ENCODE measurements at places on chromosomes 4 and X.

GRCh38 chrX:13015536-13016236 is 28.7 kb downstream of the FAM9C start:
- no peak for DNase-seq

DNA sequence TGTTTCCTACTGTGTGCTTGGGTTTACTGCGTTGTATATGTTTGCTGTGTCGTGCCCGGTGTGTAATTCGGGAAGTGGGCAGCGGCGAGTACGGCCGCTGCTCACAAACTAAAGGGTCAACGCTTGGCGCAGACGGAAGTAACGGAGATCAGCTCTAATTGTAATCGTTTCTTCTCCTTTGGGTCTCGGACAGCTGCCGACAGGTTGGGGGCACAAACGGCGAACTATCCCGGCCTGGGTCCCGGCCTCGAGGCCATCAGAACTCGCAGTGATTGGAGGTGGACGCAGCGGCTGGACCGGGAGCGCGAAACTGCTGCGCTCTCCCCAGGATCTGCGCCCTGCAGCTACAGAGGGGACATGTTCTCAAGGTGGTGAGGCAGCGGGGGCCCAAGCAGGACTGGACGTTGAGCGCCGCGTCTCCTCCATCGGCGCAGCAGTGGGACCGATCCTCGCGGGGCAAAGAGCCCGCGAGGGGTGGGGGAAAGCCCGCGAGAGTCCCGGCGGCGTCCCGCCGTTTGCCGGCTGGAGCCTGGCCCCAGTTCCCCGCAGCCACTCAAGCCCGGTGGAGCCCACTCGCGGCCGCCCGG is 516 bp upstream of the ZIC3 start:
- no peak for DNase-seq

DNA sequence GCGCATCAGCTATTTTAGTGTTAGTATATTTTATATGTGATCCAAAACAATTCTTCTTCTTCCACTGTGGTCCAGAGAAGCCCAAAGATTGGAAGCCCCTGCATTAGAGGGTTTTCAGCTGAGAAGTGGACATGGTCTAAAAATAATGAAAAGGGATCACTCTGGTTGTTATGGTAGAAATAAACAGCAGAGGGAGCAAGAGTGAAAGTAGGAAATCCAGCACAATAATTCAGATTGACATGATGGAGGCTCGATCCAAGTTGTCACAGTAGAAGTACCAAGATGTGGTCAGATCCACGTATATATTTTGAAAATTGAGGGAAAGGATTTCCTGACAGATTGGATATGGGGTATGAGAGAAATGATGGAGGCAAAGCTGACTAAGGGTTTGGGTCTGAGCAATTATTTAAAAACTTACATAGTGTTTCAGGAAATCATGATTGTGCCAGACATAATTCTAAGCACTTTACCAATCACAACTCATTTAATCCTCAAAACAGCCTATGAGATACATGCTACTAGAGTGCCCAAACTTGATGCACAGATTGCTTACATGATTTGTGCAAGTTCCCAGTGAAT is 17.0 kb upstream of the TMEM144 start:
- no peak for DNase-seq

DNA sequence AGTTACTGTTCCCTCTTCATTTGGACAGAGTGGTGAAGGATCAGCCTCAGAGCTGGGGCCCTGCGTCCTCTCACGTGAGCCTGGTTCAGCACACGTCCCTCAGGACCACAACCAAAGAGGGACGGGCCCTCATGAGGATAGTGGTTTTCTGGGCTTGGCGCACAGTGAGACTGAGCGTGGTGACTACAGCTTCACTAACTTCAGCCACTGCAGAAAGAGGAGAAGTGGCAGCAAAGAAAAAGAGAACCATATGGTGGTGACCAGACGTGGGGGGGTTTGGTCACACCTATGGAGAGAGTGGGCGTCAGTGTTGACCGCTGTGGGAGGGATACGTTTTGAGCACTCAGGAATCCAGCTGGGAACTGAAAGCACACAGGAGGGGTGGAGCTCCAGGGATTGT is 21.8 kb upstream of the TNIP3 start:
- no peak for DNase-seq

- no peak for DNase-seq
Observed at GRCh38 chr4:146369446-146369845, 152.3 kb downstream of the SLC10A7 start.

DNA sequence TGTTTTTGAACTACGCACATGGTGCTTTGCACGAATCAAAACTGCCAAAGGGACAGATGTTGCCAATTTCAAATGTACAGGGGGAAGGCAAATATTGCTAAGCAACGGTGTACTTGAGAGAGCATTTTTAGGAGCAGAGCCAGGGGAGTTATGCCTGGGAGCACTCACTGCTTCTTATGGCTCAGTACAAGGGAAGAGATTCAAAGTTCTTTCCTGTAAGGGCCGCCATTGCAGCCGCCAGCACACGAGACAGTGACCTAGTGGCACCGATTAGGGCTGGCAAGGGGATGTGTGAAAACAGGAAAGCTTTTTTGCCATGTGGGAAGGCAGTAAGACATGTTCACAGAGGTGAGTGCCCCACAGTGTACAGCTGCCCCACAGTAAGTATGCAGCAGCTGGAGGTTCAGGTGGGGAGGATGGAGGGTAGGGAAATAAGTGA is 133.8 kb downstream of the AFF1 start:
- no peak for DNase-seq

GRCh38 chr4:110610940-110611831 is 11.7 kb downstream of the PITX2 start:
- DNase-seq = no peak

DNA sequence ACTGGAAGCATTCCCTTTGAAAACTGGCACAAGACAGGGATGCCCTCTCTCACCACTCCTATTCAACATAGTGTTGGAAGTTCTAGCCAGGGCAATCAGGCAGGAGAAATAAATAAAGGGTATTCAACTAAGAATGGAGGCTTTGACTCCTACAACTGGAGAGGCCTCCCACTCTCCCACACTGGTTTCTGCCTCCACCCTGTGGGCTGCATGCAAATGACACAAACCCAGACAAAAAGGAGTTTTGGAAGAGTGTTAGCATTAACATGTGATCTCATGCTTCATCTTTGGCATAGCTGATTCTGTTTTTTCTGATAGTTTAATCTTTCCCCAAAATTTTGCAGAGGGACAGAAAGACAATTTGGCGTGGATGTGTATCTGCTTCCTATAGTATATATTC is 80.8 kb upstream of the IQCM start:
- no peak for DNase-seq

GRCh38 chr4:123671636-123672404 is 275.2 kb downstream of the SPRY1 start:
- peak; percentile 61 for DNase-seq

GRCh38 chr4:65825116-65825753 is 154.9 kb upstream of the EPHA5 start:
- no peak for DNase-seq

GRCh38 chr4:163878336-163879121 is 384.0 kb downstream of the TMA16 start:
- DNase-seq = no peak

DNA sequence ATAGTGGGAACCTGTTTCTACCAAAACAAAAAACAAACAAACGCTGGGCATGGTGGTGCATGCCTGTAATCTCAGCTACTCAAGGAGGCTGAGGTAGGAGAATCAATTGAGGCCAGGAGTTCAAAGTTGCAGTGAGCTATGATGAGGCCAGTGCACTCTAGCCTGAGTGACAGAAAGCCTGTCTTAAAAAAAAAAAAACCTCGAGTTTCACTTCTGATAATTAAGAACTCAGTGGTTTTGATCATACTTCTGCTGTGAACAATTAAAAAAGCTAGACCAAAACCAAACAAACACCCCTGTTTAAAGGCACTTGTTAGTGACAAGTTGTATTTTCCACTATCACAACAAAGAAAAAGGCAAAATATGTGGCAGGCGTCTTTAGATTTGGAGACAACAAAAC is 15.0 kb upstream of the UBE2D3 start:
- DNase-seq = no peak

- DNase-seq = no peak
Observed at GRCh38 chr4:24979554-24979953, 51.2 kb downstream of the LGI2 start.

DNA sequence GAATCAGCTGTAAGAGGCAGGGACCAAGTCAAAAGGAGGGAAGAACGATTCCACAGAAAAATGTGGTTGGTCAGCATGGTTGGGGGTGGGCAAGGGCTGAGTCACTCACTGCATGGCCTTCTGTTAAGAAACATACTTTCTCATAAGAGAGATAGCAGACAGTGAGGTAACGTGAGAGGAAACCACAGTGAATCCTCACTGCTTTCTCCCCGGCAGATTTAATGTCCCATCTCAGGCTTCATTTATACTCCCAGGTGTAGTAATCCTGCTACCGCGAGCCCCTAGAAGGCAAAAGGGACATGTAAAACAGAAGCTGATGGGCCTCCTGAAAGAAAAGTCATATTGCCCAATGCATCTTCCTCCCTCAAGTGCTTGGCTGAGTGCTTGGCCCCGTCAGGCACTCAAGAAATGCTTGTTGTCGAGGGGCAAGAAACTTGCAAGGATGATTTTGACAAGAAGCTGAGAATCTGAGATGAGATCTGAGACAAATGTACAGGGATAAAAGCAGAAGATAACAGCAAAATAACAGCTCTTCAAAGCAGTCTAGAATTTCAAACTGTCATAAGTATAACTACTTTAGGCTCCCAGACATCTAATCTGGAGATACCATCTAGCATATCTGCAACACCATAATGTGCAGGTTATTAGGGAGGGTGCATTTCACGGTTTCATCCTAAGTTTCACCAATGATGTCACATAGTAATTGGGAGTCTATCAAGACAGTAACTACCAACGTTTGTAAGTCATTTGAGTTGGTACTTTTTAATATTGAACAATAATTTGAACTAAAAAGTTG is 40.2 kb downstream of the SH3KBP1 start:
- peak; percentile 46 for DNase-seq

DNA sequence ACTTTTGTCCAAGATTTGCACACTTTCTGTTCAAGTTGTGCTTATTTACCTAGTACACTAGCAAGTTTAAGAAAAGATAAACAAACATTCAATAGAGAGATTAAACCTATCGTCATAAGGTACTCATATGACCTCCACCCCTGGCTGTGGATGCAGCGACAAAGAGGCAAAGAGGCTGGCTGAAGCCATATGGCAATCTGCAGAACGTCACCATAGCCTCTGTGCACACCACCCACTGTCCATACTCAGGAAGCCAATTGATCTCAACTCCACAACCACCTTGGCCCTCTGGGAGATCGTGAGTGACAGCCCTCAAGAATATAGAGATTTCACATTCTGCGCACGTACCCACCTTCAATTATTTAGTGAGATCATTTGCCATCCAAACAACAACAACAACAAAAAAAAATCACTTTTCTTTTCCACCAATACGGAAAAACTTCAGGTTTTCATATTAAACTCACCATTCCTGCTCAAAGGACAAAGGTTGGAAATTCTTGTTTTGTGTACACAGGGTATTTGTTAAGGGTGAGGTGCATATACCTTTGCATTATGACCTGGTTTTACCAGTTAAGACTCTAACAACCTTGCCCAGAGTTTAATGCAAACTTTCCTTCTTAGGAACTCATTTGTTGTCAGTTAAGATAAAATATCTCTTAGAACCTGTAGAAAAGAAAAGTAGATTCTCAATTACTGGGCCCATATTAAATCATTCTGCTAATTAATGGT is 243.0 kb upstream of the FSTL5 start:
- DNase-seq = no peak

GRCh38 chr4:16025268-16025667 is 58.6 kb downstream of the PROM1 start:
- DNase-seq = no peak

- DNase-seq = no peak
Observed at GRCh38 chrX:12319992-12320391, 181.7 kb downstream of the FRMPD4 start.

DNA sequence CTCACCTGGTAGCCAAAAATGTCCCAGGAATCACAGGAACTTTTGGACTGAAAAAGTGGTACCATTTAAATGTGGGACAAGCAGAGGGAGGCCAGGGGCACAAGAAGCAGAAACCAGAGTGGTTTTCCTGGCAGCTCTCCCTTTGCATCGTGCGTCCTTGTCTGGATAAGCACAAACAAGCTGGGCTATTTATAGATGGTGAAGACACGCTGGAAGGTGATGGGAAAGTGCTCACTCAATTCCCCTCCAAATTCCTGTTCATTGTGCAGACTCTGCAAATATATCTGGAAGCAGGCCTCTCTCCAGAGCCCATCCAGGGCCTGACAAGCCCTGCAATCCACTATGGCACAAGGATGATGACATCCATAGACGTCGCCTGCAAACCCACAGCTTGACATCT is 63.6 kb upstream of the MAP3K15 start:
- DNase-seq = no peak

DNA sequence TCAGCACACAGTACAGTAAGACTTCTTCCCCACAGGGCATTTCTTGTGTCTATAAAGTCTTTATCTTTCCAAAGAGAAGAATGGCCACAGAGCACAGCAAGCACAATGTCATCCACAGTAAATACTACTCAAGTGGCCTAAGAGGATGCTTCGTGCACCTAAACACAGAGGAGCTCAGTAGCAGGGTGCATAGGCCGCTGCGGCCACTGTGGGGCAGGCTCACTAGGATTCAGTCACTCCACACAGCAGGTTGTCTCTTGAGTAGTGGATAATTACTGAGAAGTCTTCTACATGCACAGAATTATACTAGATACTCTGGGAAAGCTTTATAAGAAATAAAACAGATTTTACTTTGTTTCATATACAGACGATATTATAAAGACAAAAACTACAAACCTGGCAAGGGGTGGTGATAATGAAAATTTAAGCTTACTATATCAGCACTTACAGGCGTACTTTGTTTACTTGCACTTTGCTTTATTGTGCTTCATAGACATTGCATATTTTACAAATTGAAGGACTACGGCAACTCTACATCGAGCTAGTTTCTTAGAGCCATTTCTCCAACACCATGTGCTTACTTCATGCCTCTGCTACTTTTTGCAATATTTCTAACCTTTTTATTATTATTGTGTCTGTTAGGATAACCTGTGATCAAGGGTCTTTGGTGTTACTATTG is 78.5 kb downstream of the PRDM5 start:
- DNase-seq = peak; percentile 8

GRCh38 chr4:752196-752861 is 46.7 kb downstream of the PCGF3 start:
- DNase-seq = no peak

- DNase-seq = no peak
Observed at GRCh38 chrX:41823402-41823801, 99.4 kb downstream of the GPR82 start.

- no peak for DNase-seq
Observed at GRCh38 chr4:37043342-37043741, 201.2 kb upstream of the NWD2 start.

Measured in activated T-cell treated with anti-CD3 and anti-CD28 coated beads, Interleukin-2, amount 50 U/mL, for 72 hours (primary cell).